Stimulated activated CD4-positive, alpha-beta T cell treated with anti-CD3 and anti-CD28 coated beads, Interleukin-4, amount 100 ng/mL, for 48 hours (primary cell): ENCODE measurements at places on chromosomes 2 and 18.

DNA sequence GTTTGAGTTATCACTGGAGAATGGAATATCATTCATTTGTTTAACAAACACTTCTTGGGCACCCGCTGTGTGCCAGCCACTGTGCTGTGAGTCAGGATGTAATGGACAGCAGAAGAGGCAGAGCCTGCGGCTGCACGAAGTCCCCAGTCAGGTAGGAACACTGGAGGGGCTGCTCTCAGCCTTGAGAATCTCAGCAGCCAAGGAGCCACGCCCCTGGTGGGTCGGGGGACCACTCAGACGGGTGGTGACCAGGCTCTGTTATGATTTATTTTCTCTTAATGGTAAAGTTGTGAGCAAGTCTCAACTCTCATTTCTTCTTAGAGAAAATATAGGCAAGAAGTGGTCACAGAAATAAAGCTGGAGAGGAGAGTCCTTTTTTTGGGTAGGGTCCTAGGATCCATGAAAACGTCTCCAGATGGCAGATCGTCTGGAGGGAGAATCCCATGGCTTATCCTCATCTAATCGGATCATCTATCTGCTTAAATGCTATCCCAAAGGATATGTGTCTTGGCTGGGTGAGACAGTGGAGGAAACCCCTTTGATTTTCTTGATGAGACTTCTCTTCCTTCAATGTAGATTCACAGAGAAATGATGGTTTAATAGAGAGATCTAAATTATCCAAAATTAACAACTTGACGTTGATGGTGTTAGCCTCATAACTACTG lies 129.1 kb upstream of the LGALSL start:
- no peak for DNase-seq

DNA sequence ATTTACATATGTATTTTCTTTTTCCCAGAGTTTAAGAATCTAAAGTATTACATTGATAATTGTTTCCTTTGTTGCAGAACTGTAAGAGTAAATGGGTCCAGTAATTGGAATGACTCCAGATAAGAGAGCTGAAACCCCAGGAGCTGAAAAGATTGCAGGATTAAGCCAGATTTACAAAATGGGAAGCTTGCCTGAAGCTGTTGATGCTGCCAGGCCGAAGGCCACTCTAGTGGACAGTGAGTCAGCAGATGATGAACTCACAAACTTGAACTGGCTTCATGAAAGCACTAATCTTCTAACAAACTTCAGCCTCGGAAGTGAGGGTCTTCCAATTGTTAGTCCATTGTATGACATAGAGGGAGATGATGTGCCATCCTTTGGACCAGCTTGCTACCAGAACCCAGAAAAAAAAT lies 183.8 kb upstream of the STON1 start:
- no peak for DNase-seq

DNA sequence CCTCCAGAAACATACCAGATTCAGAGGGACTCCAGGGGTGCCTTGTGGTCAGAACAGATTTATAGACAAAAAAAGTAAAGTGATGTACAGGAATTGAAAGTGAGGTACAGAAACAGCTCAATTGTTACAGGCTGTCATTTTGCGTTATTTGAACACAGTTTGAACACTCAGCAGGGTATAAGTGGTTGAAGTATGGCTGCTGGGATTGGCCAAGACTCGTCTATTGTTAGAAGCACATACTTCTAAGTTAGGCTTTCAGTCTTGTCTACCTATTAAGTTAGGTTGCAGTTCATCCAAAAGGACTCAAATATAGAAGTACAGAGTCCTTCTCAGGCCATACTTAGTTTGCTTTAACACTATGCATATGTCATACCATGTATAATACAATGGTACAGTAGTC lies 21.0 kb upstream of the GRB14 start:
- DNase-seq: no peak

DNA sequence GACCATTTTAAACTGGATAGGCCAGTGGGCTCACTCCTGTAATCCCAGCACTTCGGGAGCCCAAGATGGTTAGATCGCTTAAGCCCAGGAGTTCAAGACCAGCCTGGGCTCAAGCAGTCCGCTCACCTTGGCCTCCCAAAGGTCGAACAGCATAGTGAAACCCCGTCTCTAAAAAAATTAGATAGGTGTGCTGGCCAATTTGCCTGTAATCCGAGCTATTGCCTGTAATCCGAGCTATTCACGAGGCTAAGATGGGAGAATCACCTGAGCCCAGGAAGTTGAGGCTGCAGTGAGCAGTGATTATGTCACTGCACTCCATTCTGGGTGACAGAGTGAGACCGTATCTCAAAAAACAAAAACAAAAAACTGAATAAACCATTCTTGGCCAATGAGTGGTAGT lies 52.6 kb upstream of the EMILIN2 start:
- no peak for DNase-seq

DNA sequence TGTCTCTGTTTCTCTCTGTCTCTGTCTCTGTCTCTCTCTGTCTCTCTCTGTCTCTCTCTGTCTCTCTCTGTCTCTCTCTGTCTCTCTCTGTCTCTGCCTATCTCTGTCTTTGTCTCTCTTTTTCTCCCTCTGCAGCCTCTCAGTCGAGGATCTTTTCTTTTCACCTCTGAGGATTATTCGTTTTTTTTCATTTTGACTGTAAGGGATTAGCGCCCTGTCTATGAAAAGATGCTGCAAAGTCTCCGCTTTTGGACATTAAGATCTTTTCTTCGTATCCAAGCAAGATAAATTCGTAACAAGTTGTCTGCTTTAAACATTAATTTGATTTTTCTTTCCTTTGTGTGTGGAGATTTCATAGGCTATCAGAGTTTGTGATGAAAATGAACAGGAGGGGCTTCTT lies 191.2 kb upstream of the TPO start:
- DNase-seq: no peak

DNA sequence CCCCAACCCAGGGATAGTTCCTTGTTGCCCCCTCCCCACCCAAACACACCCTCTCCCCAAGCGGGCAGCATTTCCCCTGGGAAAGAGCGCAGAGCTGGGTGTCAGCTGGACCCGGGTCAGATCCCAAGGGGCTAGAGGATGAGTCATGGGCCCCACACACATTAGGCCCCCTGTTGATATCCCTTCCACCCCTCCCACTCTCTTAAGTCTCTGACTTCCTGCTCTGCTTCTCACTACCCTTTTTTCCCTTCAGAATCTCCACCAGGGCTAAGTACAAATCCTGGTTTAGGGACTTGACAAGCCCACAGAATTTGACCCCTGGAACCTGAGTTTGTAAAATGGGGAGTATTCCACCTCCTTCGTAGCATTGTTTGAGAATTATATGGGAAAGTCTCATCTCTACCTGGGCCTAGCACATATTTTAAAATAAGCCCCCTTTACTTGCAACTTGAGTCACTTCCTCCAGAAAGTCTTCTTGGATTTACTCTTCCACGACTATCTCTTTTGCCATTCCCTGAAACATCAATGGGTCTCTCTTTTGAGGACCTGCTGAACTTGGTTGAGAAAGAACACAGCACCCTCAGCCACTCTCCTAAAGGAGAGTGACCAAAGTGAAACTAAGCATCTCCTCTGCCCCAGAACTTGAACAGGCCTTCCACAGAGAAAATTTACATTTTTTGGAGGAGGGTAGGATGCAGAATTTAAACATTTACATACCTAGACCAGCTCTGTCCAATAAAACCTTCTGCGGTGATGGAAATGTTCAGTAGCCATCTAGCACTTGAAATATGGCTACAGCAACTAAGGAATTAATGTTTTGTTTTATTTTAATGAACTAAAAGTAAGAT lies 4.7 kb downstream of the RTKN start:
- no peak for DNase-seq
